ENCODE measurements at places on chromosomes 7 and 10.

DNA sequence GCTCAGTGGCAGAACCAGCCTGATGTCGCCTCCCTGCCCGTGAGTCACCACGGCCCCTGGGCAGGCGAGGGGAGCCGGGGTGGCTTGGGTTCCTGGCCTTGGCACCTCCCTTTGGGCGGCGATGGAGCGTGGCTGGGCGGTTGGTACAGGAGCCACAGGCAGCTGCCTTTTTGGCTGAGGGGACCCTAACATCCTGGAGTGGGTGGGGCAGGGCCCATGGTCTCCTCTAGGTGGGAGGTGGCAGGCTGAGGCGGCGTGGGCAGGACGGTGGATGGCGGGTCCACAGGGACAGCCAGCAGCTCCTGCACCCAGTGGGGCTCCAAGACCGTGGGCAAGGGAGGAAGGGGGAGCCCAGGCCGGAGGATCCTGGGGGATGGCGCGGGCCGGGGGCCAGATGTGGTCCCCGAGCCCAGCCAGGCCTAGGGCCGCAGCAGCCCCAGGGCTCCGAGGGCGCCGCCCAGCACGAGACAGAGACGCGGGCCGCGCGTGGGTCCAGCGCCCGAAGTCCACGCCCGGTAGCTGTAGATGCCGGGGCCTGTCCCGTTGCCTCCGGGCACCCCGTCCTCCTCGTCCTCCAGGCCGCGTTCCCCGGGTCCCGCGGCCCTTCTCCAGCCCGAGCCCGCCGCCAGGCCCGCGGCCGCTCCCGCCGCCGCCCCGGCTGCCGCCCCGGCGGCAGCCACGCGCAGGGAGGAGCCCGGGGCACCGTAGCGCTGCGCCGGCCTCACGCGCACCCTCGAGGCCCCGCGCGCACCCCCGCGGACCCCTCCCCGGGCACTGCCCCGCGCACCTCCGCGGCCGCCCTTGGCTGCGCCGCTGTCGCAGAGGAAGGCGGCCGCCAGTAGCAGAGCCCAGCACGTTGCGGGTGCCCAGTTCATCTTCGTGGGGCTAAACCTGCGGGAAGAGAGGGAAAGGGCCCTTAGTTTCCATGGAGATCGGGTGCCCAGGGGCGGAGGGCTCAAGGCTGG is 1.3 kb downstream of the SPRN start:
- H3K27me3 ChIP-seq = no peaks in the 10 kb centered on the region
- H3K4me1 ChIP-seq = peaks cover 8% of the 10 kb centered on the region
- no peaks in the 10 kb centered on the region for H3K36me3 ChIP-seq

- no peaks in the 10 kb centered on the region for H3K27me3 ChIP-seq
- H3K4me3 ChIP-seq = peak overlapping the region; percentile 36
- no peak for DNase-seq
Measured at GRCh38 chr7:6615723-6616555, 529 bp downstream of the ZNF853 start.

GRCh38 chr10:113084031-113084430 is 134.0 kb downstream of the TCF7L2 start:
- DNase-seq = no peak
- no peak overlapping the region for H3K4me3 ChIP-seq
- no peak overlapping the region for H3K27ac ChIP-seq
- no peaks in the 10 kb centered on the region for H3K27me3 ChIP-seq

DNA sequence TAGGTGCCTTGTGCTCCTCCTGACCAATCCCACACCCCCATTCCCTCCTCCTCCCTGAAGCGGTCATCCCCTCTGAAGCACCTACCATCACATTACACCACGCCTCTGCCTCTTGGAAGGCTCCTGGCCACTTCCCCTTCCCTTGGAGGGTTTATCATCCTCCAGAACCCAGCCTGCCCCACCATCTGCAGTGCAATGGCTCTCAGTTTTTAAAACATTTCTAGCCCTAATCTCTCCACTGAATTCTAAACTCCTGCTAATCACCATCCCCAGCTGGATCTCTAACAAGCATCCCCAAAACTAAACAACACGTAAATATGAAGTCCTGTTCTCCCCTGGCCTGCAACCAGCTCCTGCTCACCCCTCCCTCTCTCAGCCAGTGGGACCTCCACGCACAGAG is 70.6 kb downstream of the PIP4K2A start:
- H3K27ac ChIP-seq = peak overlapping the region; percentile 81
- peaks cover 9% of the 10 kb centered on the region for H3K36me3 ChIP-seq
- DNase-seq = no peak
- no peak overlapping the region for H3K4me3 ChIP-seq

DNA sequence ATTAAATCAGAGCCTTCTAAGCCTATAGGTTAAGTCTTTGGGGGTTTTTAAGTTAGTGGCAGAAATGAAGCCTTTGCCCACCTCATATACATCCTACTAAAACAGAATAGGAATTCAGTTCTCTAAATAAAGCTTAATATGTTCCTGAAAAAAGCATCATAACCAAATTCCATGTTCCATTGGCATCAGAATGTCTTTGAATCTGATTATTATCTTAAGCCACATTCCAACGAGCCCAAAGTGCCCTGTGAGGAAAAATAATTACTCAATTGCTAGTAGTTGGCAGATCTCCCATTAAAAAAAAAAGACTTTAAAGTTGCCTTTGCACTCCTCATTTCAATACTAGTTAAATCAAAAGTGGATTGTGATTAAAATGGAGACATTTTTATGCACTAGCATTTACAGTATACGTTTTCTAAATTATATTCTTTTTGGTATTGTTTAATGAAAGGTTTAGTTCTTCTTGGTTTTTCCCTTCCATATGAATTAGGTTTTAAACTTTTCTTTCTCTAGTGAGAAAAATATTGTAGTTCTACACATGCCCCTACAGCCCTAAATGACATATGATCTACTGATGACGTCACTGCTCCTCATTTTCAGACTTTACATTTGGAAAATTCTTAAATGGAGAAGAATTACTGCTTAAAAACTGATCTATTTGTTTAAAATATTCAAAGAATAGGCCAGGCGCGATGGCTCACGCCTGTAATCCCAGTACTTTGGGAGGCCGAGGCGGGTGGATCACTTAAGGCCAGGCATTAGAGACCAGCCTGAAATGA is 54.3 kb upstream of the CABCOCO1 start:
- no peaks in the 10 kb centered on the region for H3K27me3 ChIP-seq
- no peaks in the 10 kb centered on the region for H3K4me1 ChIP-seq
- H3K4me3 ChIP-seq = no peak overlapping the region
- DNase-seq = no peak
- no peak overlapping the region for H3K27ac ChIP-seq
- no peaks in the 10 kb centered on the region for H3K36me3 ChIP-seq
